ENCODE measurements at places on chromosomes 1 and 21. TPM values are rescaled to one million over a fixed set of nuclear protein-coding genes. Genes with fewer than 3 reads are reported as not detected.

The IKBKE gene
- 1.5 TPM for total RNA-seq

The BARHL2 gene
- total RNA-seq: not detected

The THEM5 gene
- total RNA-seq: not detected

The SUSD4 gene
- 0.73 TPM for total RNA-seq

DNA sequence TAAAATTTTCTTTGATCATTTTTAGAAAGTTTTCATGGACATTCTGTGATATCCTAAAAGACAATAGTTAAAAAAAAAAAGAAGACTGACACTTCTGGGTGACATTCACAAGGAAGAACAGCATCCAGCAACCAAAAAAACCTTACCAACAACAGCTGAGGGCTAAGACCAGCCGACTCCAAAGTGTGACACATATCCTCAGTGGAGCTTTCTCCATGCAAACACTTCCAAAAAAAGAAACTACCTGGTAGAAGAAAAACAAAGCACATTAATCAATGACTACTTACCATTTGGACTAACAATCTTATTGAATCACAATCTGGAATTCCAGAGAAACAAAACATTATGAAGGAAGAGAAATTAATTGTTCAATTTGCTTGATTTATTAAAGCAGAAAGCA, 88.2 kb downstream of the IARS2 start:
- H3K4me1 ChIP-seq: no peaks in the 10 kb centered on the region
- no peak for DNase-seq
- H3K27ac ChIP-seq: no peak overlapping the region
- no peaks in the 10 kb centered on the region for H3K36me3 ChIP-seq

DNA sequence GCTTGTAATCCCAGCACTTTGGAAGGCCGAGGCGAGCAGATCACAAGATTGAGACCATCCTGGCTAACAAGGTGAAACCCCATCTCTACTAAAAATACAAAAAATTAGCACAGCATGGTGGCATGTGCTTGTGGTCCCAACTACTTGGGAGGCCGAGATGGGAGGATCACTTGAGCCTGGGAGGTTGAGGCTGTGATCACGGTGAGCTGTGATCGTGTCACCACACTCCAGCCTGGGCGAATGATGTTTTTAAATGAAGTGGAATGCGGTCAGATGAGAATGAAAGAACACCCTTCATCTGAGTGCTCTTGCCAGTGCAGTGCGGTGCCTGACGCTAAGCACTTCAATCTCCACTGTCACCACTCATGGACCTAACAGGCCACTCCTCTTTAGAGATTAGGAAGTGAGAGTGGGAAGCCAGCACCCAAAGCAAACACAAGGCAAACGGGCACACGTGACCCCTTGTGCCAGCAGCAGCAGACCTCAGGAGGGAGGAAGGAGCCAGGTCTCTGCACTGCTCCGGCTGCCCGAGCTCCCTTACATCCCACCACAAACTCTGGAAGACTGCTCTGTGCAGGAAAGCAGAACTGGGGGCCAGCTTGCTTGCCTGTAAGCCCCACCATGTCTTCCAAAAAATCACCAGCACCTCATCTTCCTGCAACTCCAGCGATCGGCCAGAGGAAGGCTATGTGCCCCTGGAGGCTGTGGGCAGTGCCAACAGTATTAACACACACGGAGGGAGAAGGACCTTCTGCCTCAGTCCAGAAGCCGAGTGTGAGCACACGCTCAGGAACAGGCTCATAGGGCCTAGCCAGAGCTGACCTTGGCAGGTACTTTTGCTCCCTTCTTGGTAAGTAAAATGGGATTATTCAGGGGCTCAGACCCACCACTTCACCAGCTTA, 9.7 kb downstream of the CTNNBIP1 start:
- no peak for DNase-seq
- H3K27me3 ChIP-seq: no peaks in the 10 kb centered on the region
- H3K27ac ChIP-seq: peak overlapping the region; percentile 20
- H3K4me3 ChIP-seq: no peak overlapping the region

DNA sequence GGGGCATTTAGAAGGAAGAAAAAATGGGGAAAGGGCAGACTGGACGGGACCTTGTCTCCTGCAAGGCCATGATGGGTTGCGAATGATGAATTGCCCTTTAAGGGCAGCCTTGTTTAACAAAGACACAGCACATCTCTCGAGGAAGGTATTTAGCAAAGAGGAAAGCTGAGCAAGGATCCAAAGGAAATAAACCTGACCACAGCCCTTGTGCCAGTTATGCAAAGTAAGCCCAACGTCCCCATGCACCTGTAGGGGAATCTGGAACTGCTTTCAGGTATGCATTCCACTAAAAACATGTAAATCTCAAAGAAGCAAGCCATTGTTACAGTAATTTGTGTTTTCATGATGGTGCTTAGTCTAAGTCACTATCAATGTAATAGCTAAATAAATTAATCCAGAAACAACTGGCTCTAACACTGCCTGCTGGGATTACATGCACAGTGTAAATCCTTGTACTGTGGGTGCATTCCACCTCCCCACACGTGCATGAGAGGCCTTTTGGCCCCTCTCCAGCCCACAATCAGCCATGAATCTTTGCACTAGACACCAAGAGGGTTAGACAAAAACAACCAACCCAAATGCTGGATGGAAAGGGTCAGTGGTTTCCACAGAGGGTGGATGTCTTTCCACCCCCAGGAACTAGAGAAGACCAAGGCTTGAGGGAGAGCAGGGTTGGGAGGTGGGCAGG, 228.8 kb upstream of the KAZN start:
- no peaks in the 10 kb centered on the region for H3K27me3 ChIP-seq
- no peak for DNase-seq
- H3K4me3 ChIP-seq: no peak overlapping the region
- H3K36me3 ChIP-seq: no peaks in the 10 kb centered on the region
- no peak overlapping the region for H3K27ac ChIP-seq
- no peaks in the 10 kb centered on the region for H3K4me1 ChIP-seq

- peaks cover 5% of the 10 kb centered on the region for H3K4me1 ChIP-seq
- no peaks in the 10 kb centered on the region for H3K27me3 ChIP-seq
- H3K4me3 ChIP-seq: no peak overlapping the region
- no peak for DNase-seq
Observed at GRCh38 chr1:1687846-1688245, 4.7 kb downstream of the SLC35E2B start.

DNA sequence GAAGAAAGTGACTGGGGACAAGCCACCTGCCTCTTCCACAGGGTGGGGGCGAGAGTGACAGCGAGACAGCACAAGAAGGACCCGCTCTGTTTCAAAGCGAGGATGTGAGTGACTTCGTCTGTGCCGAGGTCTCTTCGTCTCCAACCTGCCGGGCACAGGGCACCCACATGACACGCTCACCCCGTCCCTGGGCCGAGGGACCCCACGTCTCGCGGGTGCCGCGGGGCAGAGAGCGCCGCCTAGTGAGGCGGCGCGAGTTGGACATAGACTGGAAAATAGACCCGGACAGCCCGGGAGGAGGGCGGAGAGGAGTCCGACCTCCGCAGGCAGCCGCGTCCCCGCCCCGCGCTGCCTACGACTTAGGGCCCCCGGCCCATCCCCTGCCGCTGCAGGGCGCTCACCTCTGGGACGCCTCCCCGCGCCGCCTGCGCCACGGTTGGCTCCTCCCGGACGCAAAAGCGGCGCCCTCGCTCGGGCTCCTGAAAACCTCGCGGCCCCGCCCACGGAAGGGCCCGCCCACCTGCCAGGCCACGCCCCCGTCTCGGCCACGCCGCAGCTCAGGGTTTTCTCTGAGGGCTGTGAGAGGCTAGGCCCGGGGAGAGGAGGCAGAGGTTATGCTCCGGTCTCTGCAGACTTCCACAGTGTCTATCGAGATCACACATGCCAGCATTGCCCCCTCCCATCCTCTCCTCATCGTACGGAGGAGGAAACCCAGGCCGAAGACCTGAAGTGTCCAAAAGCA, at the start of gene TLR5:
TSS of gene TLR5 (minus strand) at position 454 of the 742 bp plus-strand sequence. CDS start 30,217 bp downstream, outside the sequence.
- peak; percentile 82 for DNase-seq
- H3K4me1 ChIP-seq: no peaks in the 10 kb centered on the region
- no peaks in the 10 kb centered on the region for H3K36me3 ChIP-seq
- peak within 1 kb of the TSS; percentile 30 for H3K4me3 ChIP-seq
- peak within 1 kb of the TSS; percentile 7 for H3K27ac ChIP-seq
- H3K27me3 ChIP-seq: no peaks in the 10 kb centered on the region

DNA sequence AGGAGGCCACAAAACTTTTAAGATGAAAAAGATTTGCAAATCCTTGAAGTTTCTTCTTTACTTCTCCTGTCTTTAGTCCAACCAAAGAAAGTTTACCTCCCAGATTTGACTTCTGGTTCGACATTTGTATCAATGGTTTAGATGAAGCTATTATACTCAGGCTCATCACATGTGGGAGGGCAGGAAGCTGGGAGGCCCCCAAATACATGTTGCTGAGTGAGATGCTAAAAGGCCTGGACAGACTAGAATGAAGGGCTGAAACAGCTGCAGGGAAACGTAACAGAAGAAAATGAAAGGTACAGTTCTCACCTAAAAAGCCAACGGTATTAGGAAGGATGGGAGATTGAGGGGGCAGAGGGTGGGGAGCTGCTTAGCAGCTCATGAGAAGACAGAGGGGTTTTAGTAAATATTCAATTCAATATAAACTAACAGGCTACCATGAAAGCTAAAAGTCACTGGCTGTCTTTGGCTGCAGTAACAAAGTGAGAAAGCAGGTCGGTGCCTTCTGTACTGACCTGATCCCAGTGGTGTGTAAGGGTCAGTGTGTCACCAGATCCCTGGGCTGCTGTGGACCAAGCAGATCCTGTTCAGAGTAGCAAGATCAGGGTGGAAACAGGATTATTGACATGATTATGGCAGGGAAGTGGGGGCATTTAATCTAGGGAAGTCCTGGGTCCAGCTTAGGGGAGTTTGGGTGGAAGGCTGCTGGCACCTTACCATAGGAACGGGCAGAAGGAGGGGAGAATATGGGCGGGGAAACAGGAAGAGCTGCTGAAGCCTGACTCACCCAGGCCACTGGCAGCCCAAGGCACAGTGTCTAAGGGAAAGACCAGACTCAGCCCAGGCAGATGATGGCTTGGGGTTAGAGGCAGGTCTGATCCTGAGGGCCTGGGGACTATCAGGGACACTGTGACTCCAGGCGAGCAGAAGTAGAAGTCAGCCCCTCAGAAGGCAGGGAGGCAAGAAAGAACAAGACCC, 60.4 kb downstream of the KCNN3 start:
- no peaks in the 10 kb centered on the region for H3K36me3 ChIP-seq
- DNase-seq: peak; percentile 72
- peak overlapping the region; percentile 74 for H3K27ac ChIP-seq

- no peak overlapping the region for H3K27ac ChIP-seq
- no peaks in the 10 kb centered on the region for H3K36me3 ChIP-seq
- H3K27me3 ChIP-seq: no peaks in the 10 kb centered on the region
- no peak for DNase-seq
- no peak overlapping the region for H3K4me3 ChIP-seq
Observed at GRCh38 chr21:31560479-31560878, 99.0 kb upstream of the SOD1 start.

DNA sequence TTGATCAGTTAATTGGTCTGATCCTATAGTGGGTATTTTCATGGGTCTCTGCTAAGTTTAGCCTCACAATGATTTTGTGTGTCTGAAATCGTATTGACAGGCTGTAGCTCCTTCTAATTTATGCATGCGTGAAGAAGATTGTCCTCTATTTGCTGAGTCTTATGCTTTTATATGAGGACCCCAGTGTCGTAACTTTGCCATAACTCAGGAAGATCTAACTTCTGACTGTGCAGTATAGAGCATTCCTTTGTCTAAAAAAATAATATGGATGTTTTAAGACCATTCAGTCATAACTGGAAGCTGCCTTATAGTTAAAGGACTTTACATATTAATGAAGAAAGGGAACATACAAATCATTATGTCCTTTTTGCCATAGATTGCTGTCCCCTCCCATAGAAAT, 73.3 kb downstream of the CAMTA1 start:
- DNase-seq: no peak
- no peak overlapping the region for H3K27ac ChIP-seq
- no peak overlapping the region for H3K4me3 ChIP-seq
- H3K27me3 ChIP-seq: no peaks in the 10 kb centered on the region

GRCh38 chr21:44255511-44255981, 6.2 kb downstream of the DNMT3L start:
- H3K4me1 ChIP-seq: no peaks in the 10 kb centered on the region
- no peaks in the 10 kb centered on the region for H3K36me3 ChIP-seq
- DNase-seq: no peak
- no peak overlapping the region for H3K4me3 ChIP-seq

GRCh38 chr1:99745684-99746083, 20.8 kb downstream of the FRRS1 start:
- H3K36me3 ChIP-seq: no peaks in the 10 kb centered on the region
- no peaks in the 10 kb centered on the region for H3K4me1 ChIP-seq
- no peaks in the 10 kb centered on the region for H3K27me3 ChIP-seq
- DNase-seq: no peak
- no peak overlapping the region for H3K4me3 ChIP-seq

- DNase-seq: no peak
- H3K36me3 ChIP-seq: no peaks in the 10 kb centered on the region
- H3K4me3 ChIP-seq: no peak overlapping the region
- no peak overlapping the region for H3K27ac ChIP-seq
- H3K4me1 ChIP-seq: no peaks in the 10 kb centered on the region
Observed at GRCh38 chr1:244006961-244007360, 44.1 kb upstream of the ZBTB18 start.

- no peaks in the 10 kb centered on the region for H3K4me1 ChIP-seq
- H3K4me3 ChIP-seq: no peak overlapping the region
- H3K27me3 ChIP-seq: no peaks in the 10 kb centered on the region
Observed at GRCh38 chr1:200628223-200628881, 7.8 kb upstream of the KIF14 start.

- DNase-seq: no peak
- H3K27me3 ChIP-seq: no peaks in the 10 kb centered on the region
- no peaks in the 10 kb centered on the region for H3K36me3 ChIP-seq
- no peak within 1 kb of the TSS for H3K4me3 ChIP-seq
- H3K4me1 ChIP-seq: no peaks in the 10 kb centered on the region
Observed at GRCh38 chr1:145707183-145707867, at the start of gene PDZK1. TSS of gene PDZK1 (minus strand) at chr1:145707368. CDS start at chr1:145688021, 19,347 bp downstream.
